Cerebellum (tissue), 4 donors: ENCODE measurements at places on chromosomes 4 and X. TPM values are rescaled to one million over a fixed set of nuclear protein-coding genes. Genes with fewer than 3 reads are reported as not detected.

The FUNDC2 gene
- total RNA-seq, result 20.6 TPM

The YY2 gene
- total RNA-seq, result 3.3 TPM

The ARHGAP10 gene
- 9.8 TPM for total RNA-seq

The SLC34A2 gene
- 0.54 TPM for total RNA-seq

The SSX4B gene
- not detected for total RNA-seq

The CT45A3 gene
- total RNA-seq, result not detected

The CXCL1 gene
- 1.2 TPM for total RNA-seq

The HTR2C gene
- total RNA-seq, result 3.3 TPM

The TMEM255A gene
- 2.1 TPM for total RNA-seq

The BEX1 gene
- total RNA-seq, result 67.0 TPM

The AMBN gene
- total RNA-seq, result not detected

The SLIT2 gene
- 46.4 TPM for total RNA-seq

The SHROOM4 gene
- 3.7 TPM for total RNA-seq

The CSAG2 gene
- total RNA-seq, result not detected

The NEK1 gene
- 31.6 TPM for total RNA-seq

The ABHD18 gene
- 17.2 TPM for total RNA-seq

The APELA gene
- total RNA-seq, result 0.09 TPM

The CYTL1 gene
- 0.91 TPM for total RNA-seq

The CT47B1 gene
- total RNA-seq, result not detected

The SLC6A14 gene
- not detected for total RNA-seq

The SLC9B1 gene
- total RNA-seq, result 4.3 TPM

The RTL9 gene
- 0.82 TPM for total RNA-seq

The USP17L12 gene
- total RNA-seq, result not detected

The TEX13B gene
- total RNA-seq, result not detected

The TMEM144 gene
- total RNA-seq, result 4.0 TPM

The HTT gene
- total RNA-seq, result 83.8 TPM

The MAGEB10 gene
- total RNA-seq, result not detected

The GPR78 gene
- total RNA-seq, result 0.73 TPM

The RS1 gene
- not detected for total RNA-seq

The USP51 gene
- total RNA-seq, result 7.5 TPM

The PDZD4 gene
- total RNA-seq, result 89.6 TPM

The CORIN gene
- 12.9 TPM for total RNA-seq

The MCUB gene
- 10.6 TPM for total RNA-seq

The PF4V1 gene
- total RNA-seq, result not detected

The SPIN2A gene
- total RNA-seq, result 1.9 TPM

The PPARGC1A gene
- 14.3 TPM for total RNA-seq

The SOWAHD gene
- total RNA-seq, result 0.91 TPM

The ENPEP gene
- 2.7 TPM for total RNA-seq

The SLC10A4 gene
- total RNA-seq, result 1.1 TPM

The PDGFRA gene
- 70.6 TPM for total RNA-seq

The MAGEE1 gene
- total RNA-seq, result 8.6 TPM

The TMEM150C gene
- 15.2 TPM for total RNA-seq

The SPANXA1 gene
- total RNA-seq, result not detected

The MMGT1 gene
- total RNA-seq, result 16.1 TPM
